ENCODE measurements at places on chromosomes 4 and X. TPM values are rescaled to one million over a fixed set of nuclear protein-coding genes. Genes with fewer than 3 reads are reported as not detected.

LONRF3 gene
- 2.1 TPM for polyA plus RNA-seq

- DNase-seq = no peak
These were observed 535.9 kb downstream of the IQCM start for GRCh38 chr4:149279776-149280175.

GRCh38 chrX:87578978-87579377 is 61.4 kb downstream of the KLHL4 start:
- no peak for DNase-seq

DNA sequence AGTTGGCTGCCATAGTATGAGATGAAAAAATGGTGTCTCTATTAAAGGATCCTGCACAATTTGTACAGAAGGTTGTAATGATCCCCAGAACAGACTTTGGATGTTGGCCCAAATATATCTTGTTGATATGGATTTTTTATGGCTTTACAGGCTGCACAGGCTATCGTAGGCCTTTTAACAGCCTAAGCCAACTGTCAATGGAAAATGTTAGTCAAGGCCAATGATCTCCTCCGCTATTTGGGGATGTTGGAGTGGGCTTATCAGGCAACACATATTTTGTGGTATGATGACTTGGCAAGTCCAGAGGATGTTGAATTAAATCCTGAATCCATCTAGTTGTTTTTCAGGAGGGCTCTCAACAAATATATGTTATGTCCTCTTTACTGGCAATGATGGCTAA is 42.1 kb downstream of the ZCCHC13 start:
- DNase-seq = no peak

- peak; percentile 21 for DNase-seq
These were observed 72.2 kb downstream of the BLTP1 start for GRCh38 chr4:122224348-122224747.

TMEM144 gene
- 6.9 TPM for polyA plus RNA-seq

AVPR2 gene
- 4.1 TPM for polyA plus RNA-seq

DNA sequence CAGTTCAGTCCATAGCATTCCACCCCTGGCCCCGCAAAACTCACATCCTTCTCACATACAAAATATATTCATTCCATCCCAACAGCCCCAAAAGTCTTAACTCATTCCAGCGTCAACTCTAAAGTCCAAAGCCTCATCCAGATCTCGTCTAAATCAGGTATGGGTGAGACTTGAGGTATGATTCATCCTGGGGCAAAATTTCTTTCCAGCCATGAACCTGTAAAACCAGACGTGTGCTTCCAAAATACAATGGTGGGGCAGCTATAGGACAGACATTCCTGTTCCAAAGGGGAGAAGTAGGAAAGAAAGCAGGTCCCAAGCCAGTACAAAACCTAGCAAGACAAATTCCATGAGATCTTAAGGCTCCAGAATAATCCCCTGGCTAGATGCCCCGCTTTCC is 76.9 kb downstream of the CLDN34 start:
- no peak for DNase-seq

GRCh38 chr4:144342949-144343760 is 202.6 kb upstream of the GYPA start:
- no peak for DNase-seq
